Endothelial cell of umbilical vein (primary cell): ENCODE measurements at places on chromosomes 4 and X. TPM values are rescaled to one million over a fixed set of nuclear protein-coding genes. Genes with fewer than 3 reads are reported as not detected.

The CYSLTR1 gene
- not detected in 2 replicates for total RNA-seq

The VSIG1 gene
- total RNA-seq: 2.1 and 2.6 TPM in 2 replicates

The ESX1 gene
- not detected in 2 replicates for total RNA-seq

The SLC4A4 gene
- not detected in 2 replicates for total RNA-seq

The TLR1 gene
- 2.7 and 4.6 TPM in 2 replicates for total RNA-seq

The SPANXN4 gene
- total RNA-seq: not detected in 2 replicates
